ENCODE measurements at places on chromosomes 11 and 22. TPM values are rescaled to one million over a fixed set of nuclear protein-coding genes. Genes with fewer than 3 reads are reported as not detected.

Gene SDHAF2
- total RNA-seq, result 50.5 TPM

Gene API5
- 58.1 TPM for total RNA-seq

Gene TTLL1
- 3.3 TPM for total RNA-seq

Gene OR5A1
- not detected for total RNA-seq

Gene IL10RA
- not detected for total RNA-seq

Gene RNF121
- total RNA-seq, result 42.9 TPM

Gene MMP13
- 0.07 TPM for total RNA-seq

Gene TEX12
- not detected for total RNA-seq

Gene MUC2
- 0.16 TPM for total RNA-seq

Gene SLC22A8
- total RNA-seq, result not detected

Gene CSKMT
- 15.6 TPM for total RNA-seq

Gene INTS4
- total RNA-seq, result 20.5 TPM

Gene IGSF9B
- 3.1 TPM for total RNA-seq

Gene ACRV1
- total RNA-seq, result not detected

Data from A549 treated with Hydrocortisone at 1 μM for 4 hours (cell line).